ENCODE measurements at places on chromosomes 3 and 15.

GRCh38 chr3:101158374-101158773 lies 162.0 kb downstream of the IMPG2 start:
- no peak for DNase-seq

GRCh38 chr15:60913900-60914299 lies 315.2 kb downstream of the RORA start:
- DNase-seq: no peak

- DNase-seq: no peak
Measured at GRCh38 chr15:40161693-40162391, 973 bp downstream of the BUB1B start.

GRCh38 chr3:148319161-148319915 lies 378.4 kb upstream of the AGTR1 start:
- no peak for DNase-seq

GRCh38 chr3:52247409-52248164 lies 2.0 kb downstream of the PPM1M start:
- no peak for DNase-seq

GRCh38 chr15:74174219-74174957 lies 878 bp downstream of the ISLR start:
- no peak for DNase-seq

DNA sequence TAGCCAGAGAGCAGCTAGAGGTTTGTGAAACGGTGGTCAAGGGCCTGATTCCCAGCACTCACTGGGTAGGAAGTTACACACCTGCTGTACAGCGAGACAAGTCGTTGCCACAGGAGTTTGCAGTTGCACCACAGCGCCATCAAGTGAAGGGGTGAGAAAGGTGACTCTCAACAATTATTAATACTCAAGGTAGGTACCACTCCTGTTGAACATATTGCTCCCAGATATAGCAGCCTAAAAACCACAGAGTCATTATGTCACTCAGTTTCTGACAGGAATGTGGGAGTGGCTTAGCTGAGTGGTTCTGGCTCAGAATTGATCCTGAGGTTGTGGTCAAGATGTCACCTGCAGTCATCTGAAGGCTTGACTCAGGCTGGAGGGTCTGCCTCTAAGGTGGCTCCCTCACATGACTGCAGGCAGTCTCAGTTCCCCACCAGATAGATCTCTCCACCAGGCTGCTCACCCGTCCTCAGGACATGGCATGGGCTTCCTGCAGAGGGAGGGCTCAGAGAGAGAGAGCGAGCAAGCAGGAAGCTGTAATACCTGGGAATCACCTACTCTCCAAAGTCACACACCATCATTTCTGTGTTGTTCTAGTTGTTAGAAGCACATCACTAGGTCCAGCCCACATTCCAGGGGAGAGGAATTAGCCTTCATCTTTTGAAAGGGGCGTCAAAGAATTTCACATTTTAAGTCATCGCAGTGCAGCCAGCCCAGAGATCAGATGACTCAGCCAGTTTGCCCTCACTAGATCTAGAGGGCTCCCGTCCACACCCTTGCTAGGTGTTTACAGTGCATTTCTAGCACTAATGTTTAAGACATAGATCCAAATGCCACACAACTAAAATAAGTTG lies 17.0 kb upstream of the ANO10 start:
- DNase-seq: peak; percentile 18

- no peak for DNase-seq
Measured at GRCh38 chr3:57856675-57857074, 100.6 kb downstream of the SLMAP start.

- no peak for DNase-seq
Measured at GRCh38 chr3:95265129-95265528, 1202.3 kb downstream of the NSUN3 start.

DNA sequence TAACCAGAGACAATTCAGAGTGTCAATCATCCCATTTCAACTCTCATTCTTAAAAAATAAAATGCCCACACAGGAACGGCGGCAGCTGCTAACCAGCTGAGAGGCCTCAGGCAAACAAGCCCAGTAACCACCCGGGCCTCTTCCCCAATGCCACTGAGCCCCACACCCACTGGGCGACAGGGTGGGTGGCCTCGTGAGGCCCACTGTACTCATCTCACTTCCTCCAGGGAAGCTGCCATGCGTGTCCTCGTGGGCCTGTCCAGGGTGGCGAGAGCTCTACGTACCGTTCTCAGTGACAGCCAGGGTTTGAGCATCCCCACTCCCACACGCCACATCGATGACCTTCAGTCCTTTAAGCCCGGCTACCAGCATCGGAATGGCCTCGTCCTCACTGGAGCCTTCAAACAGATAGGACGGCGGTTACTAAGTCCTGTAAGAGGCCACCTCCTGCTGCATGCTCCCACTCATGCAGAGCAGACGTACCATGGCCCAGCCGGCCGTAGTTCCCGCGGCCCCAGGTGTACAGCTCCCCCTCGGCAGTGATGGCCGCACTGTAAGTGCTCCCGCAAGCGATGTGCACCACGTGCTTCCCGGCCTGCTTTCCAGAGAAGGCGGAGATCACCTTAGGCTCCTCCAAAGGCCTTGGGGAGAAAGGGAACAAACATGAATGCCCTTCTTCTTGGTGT lies 56.5 kb downstream of the HERC2 start:
- DNase-seq: no peak

GRCh38 chr3:31829826-31830426 lies 151.1 kb downstream of the OSBPL10 start:
- no peak for DNase-seq

DNA sequence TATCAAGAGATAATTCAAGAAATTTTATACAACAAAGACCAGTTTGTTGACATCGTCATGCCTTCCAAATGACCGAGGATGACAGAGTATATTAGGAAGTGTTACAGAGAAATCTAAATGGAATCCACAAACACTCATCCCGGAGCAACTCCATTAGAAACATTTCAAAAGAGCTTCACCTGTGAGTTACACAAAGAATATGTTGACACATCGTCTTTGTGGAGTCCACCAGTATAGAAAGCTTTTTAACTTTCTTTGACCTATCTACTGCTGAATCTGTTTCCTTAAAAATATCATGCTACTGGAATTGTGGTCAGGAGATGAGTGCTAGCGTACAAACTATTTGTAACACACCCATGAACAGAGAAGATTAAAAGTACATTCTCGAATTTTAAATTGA lies 130.4 kb downstream of the SUCLG2 start:
- DNase-seq: no peak

GRCh38 chr3:53186726-53187125 lies 25.7 kb downstream of the PRKCD start:
- DNase-seq: no peak

GRCh38 chr3:186095561-186096081 lies 13.3 kb downstream of the ETV5 start:
- DNase-seq: no peak

GRCh38 chr15:62758126-62758951 lies 284.2 kb upstream of the TPM1 start:
- DNase-seq: no peak

DNA sequence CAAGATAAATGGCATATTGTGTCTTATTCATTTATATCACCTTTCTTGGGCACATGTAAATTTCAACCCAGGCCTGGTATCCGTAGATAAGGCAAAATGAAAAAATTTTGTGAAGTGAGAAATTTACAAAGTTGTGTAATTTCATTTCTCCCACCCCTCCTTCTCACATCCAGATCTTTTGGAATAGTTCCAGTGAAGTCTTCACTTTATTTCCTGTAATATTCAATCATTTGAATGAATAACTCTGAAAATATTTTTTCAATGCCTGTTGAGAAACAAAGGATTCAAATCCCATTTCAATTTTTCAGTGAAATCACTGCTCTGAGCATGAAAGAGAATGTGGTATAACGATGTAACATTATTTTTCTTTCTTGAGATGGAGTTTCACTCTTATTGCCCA lies 53.4 kb downstream of the BTLA start:
- DNase-seq: no peak

Data from activated CD4-positive, alpha-beta T cell treated with anti-CD3 and anti-CD28 coated beads for 4 hours (primary cell).